Eye (tissue), 1 donor: ENCODE measurements at places on chromosomes 3 and 15.

DNA sequence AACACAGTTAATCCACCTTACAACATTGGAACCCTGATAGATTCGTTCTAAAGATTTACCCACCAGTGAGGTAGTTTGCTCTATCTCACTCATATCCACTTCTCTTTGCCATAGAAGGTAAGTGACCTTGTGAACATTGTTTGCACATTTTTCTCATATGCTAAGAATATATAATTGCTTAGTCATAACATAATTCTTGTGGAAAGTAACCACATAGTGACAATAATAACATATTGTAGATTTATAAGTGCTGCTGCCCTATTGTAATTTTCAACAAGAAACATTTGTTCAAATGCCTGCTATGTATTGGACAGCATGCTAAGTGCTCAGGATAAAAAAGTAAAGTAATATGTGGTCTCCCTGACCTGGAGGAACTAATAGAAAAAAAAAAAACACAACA is 554.2 kb upstream of the KCNMB2 start:
- no peak for DNase-seq

- DNase-seq: peak; percentile 90
Measured at GRCh38 chr3:24237971-24238706, 256.5 kb downstream of the THRB start.

GRCh38 chr3:171755015-171755589 is 55.2 kb downstream of the PLD1 start:
- DNase-seq: no peak

DNA sequence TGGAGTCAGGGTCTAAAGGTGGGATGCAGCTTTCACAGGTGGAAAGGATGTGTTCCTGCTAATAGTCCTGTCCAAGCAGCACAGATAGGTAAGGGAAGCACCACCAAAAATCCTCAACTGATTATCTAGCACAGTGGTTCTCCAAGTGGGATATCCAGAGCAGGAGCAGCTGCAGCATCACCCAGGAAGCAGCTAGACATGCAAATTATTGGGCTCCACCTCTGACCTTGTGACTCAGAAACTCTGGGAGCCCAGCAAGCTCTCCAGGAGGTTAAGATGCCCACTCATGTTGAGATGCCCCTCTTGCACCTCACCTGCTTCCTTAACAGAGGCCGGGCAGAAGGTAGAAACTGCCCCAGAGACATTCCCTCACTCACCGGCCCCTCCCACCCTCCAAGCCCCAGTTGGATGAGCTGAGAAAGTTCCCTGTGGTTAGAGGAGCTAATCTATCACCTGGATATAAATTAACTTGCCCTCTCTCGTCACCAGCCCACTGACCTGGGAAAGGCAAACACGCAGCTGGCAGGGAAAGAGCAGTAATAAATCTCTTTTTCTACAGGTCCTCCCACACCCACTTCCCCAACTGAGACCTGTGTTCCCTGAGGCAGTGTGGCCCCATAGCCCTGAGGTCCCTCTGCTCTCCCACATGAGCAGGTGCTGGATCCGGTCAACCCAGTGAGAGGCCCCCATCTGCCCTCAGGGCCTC is 39.3 kb downstream of the ADCY5 start:
- DNase-seq: no peak

DNA sequence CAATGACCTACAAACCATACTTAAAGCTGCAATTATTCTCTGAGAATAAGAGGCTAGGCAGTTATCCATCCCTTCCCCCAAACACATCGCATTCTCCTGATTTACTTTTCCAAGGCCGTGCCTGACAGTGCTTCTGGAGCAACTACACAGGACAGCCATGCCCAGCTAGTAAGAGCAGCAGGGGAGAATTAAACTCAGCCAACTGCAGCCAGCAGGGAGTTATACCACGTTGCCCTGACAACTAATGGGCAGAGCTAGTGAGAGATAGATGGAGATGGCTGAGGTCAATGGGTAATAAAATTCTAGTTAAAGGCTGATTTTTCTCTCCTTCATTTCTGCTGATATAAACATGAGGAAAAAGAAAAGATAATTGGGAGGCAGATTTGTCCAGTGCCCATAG is 193.8 kb upstream of the PPP2R3A start:
- peak; percentile 64 for DNase-seq

DNA sequence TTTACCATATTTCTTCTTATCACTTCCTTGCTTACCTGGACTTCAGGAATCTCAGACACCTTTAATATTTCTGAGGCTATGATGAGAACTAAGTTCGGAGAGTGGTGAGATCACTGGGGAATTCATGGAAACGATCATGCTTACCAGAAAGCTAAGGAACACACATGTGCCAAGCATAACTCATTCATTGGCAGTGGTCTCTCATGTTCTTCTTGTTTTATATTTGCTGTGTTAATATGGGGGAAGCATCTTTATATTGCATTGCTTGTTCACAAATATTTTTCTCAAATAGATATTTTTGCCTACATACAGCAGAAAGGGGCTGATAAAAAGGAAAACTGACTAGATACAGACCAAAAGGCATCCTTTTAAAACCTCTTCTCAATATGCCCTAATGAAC is 55.8 kb downstream of the COL6A6 start:
- no peak for DNase-seq

DNA sequence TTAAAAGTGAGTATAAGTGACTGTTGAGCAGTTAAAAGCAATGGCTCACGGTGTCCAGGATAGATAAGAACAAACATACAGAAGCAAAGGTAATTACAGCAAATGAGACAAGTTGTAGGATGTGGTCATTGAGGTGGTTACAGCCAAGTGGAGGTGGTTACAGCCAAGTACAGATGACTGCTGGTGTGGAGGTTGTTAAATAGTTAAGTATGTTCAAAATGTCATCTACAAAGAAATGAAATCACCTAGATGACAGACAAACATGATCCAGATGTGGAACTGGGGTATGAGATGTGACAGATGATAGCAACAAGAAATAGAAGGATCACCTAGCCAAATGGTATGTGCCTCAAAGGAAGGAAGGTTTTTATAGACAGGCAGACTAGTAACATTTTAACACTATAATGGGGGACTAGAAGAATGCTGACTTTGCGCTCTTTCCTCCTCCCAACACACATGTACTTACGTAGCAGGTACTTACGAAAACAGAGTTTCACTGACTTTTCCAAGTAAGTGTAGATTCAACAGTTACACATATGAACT is 6.8 kb upstream of the ANKRD28 start:
- no peak for DNase-seq

- DNase-seq: no peak
Measured at GRCh38 chr3:106829206-106829605, 548.0 kb upstream of the CCDC54 start.

GRCh38 chr3:186214670-186215069 is 105.8 kb upstream of the ETV5 start:
- no peak for DNase-seq

- no peak for DNase-seq
Measured at GRCh38 chr15:99590913-99591646, 25.3 kb downstream of the MEF2A start.

GRCh38 chr15:96428742-96429141 is 98.2 kb downstream of the NR2F2 start:
- no peak for DNase-seq

GRCh38 chr3:166275024-166275390 is 437.8 kb upstream of the BCHE start:
- DNase-seq: no peak

DNA sequence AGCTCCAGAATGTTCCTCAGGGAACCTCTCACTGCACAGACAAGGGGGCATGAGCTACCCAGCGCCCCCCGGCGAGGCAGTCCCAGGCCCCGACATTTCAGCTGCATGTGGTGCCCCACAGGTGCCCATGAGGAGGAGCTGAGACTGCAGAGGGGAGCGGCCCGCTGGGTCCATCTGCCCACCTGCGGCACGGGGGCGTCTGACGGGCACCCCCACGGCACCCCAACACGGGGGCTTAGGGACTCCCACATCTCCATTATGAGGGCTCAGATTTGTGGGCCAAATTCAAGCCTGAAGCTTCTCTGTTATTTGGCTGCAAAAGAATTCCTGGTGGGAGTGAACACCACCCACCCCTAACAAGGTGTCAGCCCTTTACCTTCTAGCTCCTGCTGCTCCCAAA is 258.4 kb downstream of the UACA start:
- no peak for DNase-seq

DNA sequence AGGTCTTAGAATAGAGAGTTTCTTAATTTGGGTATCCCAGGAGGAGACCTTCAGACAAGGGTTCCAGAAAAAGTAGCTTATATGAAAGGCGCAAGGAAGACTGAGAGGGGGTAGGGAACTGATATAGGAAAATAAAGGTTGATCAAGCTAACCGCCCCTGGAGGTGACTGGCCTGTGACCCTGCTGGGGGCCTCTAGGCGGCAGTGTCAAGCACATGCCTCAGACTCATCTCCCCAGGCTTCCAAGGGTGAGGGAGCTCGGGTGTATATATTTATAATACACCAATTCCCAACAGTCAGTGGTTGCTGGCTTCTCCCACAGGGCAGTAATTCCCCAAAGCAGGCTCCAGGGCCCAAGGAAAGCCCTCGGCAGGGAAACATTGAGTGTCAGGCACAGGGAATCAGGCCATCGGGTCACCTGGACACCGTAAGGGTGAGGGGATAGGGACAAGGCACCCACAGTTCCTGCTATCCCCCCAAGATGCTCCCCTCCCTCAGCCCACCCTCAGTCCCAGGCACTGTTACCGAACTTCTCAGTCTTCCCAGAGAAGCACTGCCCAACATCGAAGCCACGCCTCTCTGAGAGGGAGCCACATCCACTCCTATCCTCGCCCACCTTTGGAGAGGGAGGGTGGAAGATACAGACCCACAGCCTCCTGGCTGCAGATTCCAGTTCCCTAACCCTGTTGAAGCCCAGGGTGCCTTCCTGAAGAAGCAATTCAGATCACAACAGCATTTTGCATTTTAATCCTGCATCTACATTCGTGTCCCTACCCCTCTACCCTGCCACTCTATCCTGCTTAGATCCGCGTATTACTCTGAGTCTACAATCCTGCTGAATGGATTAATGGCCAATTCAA is 19.5 kb upstream of the CAV3 start:
- no peak for DNase-seq

DNA sequence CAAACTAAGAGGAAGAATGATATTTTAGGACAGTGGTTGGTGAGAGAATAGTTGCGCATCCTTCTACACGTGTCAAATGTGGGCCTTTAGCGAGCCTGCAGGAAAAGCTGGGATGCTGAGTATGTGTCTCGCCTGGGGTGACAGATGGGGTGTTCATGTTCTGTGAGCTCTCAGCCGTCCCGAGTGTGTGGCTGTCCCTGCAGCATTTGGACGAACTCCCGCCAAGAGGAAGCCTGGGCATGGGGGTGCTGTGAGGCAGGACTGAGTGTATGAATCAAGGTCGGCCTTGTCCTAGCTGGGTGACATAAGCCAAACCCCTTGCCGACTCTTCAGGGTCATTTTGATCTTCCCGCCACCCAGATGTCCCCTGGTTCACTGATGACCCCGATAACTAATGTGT is 94.8 kb downstream of the CACNA1D start:
- no peak for DNase-seq

DNA sequence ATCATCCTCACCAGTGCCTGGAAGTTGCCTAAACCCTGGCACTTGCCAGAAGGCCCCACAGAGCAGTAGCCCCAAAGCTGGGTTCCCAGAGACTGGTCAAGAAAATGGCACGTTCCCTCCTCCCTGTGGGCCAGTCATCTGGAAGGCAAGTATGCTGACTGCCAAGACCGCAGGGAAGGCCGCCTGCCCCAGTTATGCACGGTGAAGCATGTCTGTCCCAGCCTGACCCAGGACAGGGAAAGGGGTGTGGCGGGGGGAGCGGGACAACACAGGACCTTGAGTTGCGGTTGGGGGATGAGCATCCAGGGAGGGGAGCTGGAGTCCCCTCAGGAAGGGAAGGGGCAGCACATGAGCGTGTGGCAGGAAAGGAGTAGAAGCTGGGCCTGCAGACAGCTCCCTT is 33.0 kb downstream of the RBPMS2 start:
- DNase-seq: no peak

DNA sequence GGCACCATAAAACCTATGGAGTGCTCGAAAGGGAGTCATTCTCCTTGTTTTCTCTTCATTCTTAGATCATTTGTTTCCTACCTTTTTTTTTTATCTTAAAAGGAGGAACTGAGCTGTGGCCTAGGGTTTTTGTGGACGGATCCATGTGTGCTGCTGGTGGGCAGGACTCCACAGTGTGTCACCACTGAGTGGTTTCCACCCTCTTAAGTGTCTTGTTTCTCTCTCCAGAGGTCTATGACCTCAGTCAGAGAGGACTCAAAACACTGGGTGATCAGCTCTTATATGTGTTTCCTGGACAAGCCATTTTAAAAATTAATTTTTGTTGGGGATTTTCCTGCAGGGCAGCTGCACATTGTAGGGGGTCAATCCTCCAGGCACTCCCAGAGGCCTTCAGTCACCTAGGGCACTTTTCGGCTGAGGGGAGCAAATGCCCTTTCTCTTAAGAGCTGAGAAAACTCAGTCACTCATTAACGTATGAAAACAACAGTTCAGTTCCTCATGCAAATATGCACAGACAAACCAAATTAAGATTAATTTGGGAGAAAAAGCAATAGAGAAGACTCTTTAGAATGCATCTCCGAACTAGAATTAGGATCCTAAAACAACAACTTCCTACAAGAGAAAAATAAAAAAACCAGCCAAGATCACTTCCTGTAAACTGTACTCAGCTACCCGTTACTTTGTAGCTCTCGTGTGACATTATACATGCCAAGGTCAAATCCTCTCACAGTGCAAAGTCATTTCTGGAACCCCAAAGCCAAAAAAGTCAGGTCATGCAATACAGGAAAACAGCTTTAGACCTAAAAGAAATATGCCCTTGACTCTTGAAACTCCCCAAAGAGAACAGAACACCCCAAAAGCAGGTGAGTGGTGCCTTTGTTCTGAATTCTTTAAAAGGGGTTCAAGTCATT is 27.6 kb upstream of the FAM3D start:
- no peak for DNase-seq

DNA sequence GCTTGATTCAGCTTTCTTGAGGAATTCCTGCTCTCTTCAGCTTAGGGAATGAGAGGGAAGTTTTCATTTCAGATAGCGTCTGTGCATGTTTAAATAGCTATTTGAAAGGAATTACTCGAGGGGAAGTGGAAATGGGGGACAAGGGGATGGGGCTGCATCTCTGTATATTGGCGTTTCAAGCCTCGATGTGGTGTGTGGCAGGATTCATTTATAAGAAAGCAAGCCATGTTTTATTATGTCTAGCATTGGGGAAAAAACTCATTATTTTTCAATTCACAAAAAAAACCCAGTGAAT is 1.0 kb downstream of the ATP2C1 start:
- DNase-seq: no peak

- DNase-seq: no peak
Measured at GRCh38 chr3:123520656-123521055, 64.2 kb downstream of the HACD2 start.
